Stimulated activated CD4-positive, alpha-beta T cell treated with anti-CD3 and anti-CD28 coated beads, TNF-alpha, amount 100 ng/mL, for 1 hour (primary cell): ENCODE measurements at places on chromosomes 2 and 18.

- no peak for DNase-seq
Measured at GRCh38 chr2:52976143-52976949, 791.3 kb upstream of the CHAC2 start.

GRCh38 chr2:37670378-37671008 is 949 bp downstream of the CDC42EP3 start:
- no peak for DNase-seq

DNA sequence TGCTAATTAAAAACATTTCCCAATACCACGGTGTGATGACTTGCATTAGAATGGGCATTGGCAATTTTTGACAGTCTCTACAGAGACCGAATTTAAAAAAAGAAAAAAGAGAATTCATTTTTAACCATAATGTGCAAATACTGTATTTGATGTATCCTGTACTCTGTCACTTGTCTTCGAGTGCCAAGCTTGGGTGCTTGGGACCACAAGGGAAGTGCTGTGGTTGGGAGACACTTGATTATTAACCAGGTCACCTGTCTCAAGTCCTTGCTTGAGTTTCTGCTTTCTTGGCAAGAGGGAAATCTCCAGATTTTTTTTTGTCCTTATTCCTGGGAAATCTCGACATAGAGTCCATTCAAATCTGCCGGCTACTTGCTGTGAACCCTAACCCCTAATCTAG is 209.0 kb downstream of the MC4R start:
- no peak for DNase-seq

DNA sequence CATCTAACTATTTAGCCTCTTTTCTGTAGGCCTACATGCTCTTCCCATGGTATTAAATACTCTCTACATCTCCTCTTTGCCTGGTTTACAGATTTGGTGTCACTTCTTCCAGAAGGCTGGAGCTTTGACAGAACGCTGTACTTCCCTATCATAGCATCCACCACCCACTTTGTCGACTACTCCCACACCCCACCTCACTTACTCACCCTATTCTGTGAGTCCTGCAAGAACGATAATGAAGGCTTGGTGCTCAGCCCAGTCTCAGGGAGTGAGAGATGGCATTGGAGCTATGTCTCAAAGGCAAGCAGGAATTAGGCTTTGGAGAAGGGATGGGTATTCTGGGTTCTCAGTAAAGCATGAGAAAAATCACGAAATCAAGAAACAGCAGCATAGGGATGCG is 20.3 kb upstream of the KDM3A start:
- DNase-seq: no peak

DNA sequence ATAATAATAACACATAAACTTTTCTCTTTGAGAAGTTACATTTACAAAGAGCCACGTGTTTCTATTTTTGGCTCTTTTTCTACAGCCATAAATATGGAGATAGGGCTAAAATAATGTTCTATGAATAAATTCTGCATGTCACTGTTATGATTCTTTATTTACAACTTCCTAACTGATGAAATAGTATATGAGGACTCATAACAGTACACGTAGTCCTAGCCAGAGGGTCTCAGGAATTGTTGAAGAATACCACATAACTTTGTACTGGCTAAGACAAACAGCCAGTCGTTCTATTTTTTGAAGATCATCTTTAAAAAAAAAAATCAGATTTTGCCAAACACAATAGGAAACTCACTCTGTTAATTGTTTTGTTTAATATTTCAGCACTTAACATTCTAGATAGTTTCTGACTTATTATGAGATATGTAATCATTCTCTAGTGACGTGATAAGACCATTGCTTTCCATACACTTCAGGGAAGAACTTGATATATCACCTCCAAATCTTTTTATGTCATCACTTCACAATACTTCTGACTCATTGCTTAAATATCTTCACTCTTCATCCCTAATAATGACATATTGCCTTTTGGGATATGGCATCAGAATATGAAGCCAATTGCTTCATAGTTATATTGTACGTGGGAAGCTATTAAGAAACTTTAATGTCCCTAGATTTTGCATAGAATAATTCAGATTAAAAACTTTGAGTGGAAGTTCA is 256.1 kb downstream of the XIRP2 start:
- DNase-seq: no peak

GRCh38 chr2:241563571-241563980 is 5.0 kb downstream of the BOK start:
- DNase-seq: no peak

GRCh38 chr2:131557558-131558321 is 30.1 kb downstream of the CCDC74A start:
- no peak for DNase-seq

DNA sequence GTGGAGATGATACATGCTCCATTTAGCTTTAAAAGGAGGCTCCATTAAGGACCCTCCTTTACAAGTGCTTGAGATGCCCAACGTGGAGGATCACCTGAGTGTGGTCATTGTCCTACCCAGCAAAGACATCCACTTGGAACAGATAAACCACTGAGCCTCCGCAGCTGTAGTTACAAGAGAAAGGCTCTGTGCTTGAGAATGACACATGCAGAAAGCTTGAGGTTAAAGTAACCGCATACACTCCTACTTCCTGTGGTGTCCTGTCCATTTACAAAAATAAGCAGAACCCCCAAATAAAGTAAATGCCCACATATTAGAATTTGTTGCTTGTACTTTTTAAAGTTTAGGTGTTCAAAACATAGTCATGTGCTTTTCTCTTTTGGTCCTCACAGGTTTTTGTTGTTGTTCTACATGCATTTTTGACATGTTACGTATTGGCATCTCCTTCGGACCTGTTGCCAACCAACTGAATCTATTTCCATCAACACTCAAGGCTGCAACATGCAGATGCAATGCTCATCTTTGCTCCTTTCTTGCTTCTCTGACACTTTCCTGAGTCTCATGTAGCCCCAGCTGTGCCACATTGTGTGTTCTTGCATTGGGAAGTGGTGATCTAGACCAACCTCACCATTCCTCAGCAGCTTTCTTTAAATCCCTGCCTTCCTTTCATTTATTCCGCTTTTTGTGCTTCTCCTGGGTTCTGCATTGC is 56.0 kb downstream of the SERPINB7 start:
- DNase-seq: no peak

DNA sequence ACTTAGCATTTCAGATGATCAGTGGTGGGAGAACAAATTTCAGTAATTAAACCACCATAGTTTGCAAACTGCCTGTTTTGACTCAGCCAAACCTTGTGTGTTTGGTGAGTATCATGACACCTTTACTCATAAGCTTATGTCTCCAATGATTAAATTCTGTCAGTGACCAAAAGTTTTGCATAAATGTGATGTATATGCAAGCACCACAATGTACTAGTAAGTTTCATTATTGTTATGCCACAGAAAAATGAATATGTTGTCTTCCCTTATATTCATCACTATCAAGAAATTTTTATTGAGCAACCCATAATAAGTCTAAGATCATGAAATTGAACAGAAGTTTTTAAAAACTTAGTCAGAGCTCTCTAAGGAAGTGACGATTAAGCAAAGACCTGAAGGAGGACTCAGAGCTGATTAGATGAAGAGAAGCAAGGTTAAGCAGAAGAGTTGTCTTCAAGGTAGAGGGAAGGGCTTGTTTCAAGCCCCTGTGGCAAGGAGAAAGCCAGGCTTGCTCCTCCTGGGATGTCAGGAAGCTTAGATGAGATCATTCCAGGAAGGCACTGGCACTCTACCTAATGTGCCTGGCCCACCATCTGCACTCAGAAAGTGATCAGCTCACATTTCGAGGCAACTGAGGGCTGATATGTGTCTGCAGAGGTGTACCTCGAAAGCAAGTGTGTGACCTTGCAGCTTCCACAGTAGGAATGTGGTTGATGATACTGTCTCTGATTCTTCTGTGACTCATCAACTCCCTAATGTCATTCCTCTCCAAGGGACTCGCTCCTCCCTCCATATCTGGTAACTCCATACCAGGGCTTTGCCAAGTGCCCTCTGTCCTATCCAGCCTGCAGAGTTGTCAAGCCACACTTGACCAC is 54.7 kb downstream of the KCTD18 start:
- no peak for DNase-seq

- DNase-seq: no peak
Measured at GRCh38 chr2:164839914-164840457, 1.6 kb downstream of the COBLL1 start.

GRCh38 chr2:25614711-25615110 is 58.7 kb downstream of the DTNB start:
- DNase-seq: no peak

- DNase-seq: no peak
Measured at GRCh38 chr2:37622450-37623100, 48.9 kb downstream of the CDC42EP3 start.

DNA sequence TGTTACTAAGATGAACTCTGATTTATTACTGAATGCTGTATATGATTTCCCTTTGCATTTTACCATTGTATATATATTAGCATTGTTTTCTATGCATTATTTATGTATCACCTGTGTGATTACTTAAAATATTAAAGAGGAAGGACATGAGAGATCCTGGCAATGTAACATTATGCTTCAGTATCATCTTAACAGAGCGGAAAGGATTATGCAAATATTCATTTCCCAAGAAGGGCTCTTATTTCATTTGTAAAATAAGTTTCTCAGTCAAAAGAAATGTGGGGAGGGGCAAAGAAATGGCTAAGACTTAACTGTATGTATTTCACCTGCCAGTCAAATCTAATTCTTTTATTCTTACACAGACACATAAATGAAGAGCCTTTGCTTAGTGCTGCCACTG is 654.2 kb upstream of the PKDCC start:
- no peak for DNase-seq

- DNase-seq: no peak
Measured at GRCh38 chr18:59606193-59607077, 90.8 kb downstream of the CCBE1 start.

DNA sequence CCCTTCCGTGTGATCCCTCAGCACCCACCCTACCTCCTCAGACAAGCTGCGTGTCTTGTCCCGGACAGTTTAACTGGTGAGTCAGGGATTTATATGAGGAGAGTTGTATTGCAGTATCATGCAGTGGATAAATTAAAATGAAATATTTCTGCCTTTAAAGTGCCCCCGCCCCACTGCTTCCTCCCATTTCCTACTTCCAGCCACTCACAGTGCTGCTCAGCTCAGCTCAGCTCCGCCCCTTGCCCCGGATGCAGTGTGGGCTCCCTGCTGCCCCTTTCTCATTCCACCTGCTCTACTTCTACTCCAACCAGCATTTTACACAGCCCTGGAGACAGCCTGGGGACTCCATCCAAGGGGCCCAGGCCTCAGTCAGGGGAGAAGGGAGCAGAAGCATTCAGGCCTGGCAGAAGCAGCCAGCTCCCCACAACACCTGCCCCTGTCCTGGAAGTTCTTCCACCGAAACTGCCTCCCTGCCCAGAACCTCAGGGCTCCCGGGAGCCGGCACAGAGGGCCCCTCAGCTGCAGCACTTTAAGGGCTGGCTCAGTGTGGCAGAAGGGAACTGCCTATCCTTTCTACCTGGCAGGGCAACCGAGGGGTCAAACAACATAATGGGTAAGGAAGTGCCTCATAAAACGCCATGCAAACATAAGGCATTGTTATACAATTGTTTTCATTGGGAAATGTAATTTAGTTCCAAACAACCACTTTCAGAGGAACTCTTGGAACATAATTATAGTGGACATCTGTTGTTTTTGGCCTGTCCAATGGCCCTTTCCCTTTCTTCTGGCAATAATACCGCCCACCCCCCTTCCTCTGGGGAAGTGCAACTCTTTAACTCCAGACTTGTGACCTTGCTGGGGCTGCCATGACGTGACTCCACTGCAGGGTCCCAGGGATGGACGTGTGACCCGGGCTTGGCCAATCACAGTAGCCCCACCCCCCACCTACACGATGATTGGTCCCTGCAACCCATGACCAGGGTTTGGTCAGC is 102.3 kb downstream of the LIPG start:
- no peak for DNase-seq

- DNase-seq: no peak
Measured at GRCh38 chr2:235352541-235352940, 141.3 kb upstream of the AGAP1 start.

- DNase-seq: no peak
Measured at GRCh38 chr2:71505086-71505769, 51.9 kb downstream of the DYSF start.

GRCh38 chr2:177038787-177039484 is 173.7 kb upstream of the HNRNPA3 start:
- DNase-seq: no peak

DNA sequence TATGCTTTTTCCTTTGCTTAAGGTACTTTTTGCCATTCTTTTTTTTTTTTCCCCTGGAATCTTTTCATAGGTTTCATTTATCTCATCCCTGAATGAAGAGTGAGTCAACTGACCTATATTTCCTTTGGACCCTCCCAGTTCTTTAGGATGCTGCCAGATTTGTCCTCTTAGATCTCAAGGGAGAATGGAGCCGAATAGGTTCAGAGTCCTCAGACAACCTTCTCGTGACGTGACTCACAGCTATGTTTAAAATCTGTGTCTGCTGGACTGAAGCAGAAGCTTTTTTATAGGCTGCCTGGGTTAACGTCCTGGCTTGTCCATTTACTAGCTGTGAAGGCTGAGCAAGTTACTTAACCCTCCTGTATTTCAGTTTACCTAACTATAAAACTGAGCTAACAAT is 358.6 kb downstream of the DLGAP1 start:
- DNase-seq: no peak

- no peak for DNase-seq
Measured at GRCh38 chr18:3147935-3148554, 71.7 kb downstream of the MYOM1 start.

DNA sequence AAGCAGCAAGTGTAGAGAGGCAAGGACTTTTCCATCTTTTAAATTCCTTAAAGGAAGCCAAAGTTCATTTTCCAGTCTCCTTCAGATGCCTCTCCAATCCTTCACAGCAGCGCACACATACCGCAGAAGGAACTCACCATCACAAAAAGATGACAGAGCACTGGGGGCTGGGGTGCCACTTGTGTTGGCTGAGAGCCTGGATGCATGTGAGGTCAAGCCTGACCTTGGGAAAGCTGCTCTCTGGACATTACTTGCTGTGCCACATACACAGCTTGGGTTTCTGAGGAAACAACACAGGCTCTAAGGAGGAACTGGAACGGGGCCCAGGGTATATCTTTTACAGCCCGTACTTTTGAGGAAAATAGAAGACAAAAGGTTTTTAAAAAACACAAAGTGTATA is 364.3 kb upstream of the MEX3C start:
- no peak for DNase-seq

DNA sequence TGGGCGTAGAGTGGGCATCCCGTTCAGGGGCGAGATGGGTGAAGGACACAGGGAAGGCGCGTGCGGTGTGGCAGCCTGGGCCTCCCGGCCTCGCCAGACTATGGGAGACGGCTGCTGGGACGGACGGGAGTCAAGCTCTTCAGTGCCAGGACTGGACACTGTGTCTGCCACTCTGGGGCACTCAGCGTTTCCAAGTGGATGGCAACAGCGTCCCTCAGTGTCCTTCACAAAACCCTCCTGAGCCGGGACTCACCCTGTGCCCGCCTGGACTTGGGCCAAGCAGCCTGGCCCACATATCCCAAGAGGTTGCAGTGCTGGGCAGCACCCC is 16.3 kb upstream of the BOK start:
- no peak for DNase-seq

DNA sequence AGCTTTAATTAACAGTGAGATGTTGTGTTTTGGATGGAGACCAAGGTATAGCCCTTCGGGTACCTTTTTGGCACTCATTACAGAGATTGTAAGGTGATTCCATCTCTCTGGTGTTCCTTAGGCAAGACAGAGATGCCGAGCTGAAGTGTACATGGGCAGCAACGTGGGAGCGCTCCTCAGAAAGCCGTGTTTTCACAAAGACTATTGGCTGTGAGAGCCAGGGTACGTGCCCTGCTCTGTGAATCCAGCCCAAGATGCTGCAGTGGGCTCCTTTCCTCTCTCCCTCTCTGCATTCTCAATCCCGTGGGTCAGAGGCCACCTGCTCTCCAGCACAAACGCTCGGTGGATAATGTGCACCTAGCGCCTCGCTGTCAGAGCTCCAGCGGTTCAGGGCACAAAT is 203.0 kb upstream of the EPHA4 start:
- no peak for DNase-seq
